ENCODE measurements at places on chromosomes 3 and 15.
A peak's percentile ranks its signal among the peaks of the same experiment; 100 is the strongest.

GRCh38 chr3:56796202-56796601 is 5.5 kb downstream of the ARHGEF3 start:
- peak; percentile 23 for DNase-seq

GRCh38 chr3:184373422-184373821 is 4.6 kb downstream of the THPO start:
- DNase-seq = no peak

DNA sequence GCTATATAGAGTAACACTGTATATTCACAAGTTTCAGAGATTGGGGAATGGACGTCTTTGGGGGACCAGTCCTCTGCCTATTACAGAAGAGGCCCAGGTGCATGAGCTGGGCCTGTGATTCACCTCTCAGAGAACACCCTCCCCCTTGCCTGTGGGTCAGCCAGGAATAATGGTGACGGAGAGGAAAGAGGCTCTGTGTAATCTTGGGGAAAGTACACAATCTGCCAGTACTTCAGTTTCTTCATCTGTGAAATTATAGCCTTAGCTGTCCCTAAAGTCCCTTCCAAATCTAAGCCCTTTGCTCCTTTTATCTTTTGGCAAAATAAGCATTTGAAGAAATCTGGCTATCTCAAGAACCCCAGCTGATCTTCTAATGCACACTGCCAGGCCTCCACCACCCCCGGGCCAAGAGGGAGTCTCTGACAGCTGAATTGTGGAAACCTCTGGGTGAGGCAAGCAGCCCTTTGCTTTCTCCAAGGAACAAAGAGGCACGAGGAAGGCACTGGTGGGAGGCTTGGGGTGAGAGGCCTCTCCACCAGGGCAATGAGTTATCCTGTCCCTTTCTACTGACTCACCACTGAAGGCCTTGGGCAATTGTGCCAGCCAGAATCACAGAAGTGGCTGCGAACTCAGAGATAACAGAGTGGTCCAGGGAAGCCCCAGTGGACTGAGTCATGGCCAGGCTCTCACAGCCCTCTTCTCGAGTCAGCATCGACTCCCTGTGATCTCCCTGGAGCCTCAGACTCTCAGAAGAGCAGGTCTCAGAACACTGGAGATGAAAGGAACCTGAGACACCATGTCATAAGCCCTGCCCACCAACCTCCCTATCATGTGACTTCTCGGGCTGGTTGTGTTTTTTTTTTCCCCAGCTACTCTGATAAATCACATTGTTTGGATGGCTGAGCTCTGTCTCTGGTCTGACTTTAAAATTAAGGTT is 31.8 kb downstream of the CCNL1 start:
- peak; percentile 27 for DNase-seq

GRCh38 chr3:126621171-126621570 is 33.8 kb downstream of the TXNRD3 start:
- no peak for DNase-seq

DNA sequence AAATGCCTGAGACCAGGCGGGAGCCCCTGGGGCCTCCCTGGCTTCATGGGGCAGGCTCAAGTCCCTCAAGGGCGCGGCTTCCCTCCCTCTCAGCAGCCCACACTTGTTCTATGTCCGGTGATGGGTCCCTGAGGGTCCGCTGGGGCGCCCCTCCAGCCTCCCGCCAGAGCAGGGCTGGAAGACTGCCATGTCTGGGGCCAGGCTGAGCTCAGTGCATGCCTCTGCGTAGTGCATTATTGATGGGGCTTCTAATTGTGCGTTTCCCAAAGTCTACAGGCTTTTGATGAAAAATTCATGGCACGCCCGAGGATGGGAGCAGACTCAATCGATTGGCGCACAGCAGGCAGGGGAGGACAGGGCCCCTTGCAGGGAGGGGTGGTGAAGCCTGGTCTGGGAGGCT is 51.3 kb downstream of the CYP11A1 start:
- no peak for DNase-seq

DNA sequence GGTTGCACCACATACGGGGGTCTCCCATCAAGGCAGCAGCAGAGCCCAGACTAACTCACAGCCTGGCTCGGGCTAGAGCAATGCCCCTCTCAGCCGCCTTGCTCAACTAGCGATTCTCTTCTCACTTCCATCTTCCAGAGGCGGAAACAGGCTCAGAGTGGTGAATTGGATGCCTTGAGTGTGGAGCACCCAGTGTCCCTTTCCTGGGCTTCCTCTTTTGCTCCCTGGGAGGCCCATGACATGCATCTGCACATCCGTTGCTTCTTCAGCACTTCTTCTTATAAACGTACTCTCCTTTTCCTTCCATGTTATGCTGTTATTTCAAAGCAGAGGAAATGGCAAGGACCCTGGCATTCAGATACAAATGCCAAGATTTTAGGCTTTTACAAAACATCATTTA is 2.1 kb upstream of the IQSEC1 start:
- no peak for DNase-seq

DNA sequence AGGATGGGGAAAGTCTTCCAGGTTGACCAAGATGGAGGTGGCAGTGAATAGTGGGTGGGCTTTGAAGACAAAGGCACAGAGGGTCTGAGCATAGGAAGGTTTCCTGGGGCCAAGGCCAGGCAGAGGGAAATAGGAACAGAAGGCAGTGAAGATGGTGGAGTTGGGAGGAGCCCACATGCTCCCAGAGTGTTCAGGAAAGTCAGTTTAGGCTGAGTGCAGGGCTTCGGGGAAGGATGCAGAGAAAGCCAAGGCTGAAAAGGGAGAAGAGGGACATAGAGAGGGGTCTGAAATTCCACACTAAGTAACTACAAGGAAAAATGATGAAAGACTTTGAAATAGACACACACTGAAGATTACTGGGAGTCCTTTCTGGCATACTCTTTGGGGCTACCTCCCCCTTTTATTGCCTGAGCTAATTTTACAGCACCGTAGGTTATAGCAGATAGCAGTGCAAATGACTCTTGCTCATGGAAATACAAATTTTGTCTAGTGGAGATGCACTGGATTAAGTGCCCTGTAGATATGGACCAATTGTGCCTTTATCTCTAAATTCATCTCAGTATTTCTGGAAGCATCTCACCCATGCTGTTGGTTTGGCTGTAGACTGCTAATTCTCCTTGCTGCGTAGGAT is 3.8 kb downstream of the CX3CR1 start:
- no peak for DNase-seq

- DNase-seq = no peak
Observed at GRCh38 chr3:141788149-141788548, 24.9 kb downstream of the GRK7 start.

DNA sequence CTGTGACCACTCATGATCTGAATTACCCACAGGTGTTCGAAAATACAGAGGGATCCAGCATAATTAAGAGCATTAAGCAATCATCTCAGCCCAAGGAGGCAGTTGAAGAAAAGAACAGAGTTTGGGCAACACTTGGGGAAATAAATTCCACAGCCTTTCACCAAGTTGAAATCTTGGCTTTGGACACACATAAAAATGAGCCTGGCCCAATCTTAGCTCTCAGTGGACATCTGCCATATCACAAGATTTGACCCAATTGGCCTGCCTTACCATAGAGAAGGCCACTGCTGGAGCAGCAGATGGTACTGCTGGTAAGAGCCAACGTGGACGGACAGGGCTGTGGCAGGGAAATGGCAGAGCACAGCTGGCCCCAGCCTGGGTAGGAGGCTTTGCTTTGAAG is 13.0 kb downstream of the FOXP1 start:
- no peak for DNase-seq

- no peak for DNase-seq
Observed at GRCh38 chr3:80734920-80735319, 967.1 kb upstream of the ROBO1 start.

GRCh38 chr3:170621256-170621655 is 35.4 kb upstream of the SLC7A14 start:
- no peak for DNase-seq

DNA sequence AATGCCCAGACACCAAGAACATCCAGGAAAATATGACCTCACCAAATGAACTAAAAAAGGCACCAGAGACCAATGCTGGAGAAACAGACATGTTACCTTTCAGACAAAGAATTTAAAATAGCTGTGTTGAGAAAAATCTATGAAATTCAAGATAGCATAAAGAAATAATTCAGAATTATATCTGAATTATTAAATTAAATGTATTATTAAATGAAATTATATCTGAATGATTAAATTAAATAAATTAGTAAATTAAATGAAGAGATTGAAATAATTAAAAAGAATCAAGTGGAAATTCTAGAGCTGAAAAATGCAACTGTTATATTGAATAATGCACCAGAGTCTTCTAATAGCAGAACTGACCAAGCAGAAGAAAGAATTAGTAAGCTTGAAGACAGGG is 279.2 kb upstream of the SATB1 start:
- DNase-seq = no peak

DNA sequence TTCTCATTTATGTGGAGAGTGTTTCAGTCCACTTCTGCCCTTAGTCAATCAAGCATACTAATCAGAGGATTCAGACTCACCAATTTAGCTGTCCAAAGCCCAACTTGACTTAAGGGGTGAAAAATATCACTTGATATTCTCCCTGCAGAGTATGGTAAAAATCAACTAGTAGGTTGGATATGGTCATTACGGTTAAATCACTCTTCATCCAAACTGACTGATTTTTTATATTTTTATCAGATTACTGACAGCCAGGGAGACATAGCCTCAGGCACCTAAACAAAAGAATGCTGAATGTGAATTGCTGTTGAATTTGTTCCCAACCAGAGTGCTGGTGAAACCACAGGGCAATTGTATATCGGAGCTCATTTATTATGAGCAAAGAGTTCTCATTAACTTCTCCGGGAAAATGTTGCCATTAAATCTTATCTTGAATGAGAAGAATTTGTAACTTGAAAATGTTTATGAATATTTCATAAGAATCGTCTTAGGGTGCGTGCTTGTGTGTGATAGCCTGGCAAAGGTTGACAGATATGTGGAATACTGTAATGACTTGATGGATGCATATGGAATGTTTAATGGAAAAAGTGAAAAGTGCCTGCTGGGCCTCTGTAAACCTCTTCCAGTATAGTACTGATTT is 411.2 kb downstream of the NAALADL2 start:
- no peak for DNase-seq

DNA sequence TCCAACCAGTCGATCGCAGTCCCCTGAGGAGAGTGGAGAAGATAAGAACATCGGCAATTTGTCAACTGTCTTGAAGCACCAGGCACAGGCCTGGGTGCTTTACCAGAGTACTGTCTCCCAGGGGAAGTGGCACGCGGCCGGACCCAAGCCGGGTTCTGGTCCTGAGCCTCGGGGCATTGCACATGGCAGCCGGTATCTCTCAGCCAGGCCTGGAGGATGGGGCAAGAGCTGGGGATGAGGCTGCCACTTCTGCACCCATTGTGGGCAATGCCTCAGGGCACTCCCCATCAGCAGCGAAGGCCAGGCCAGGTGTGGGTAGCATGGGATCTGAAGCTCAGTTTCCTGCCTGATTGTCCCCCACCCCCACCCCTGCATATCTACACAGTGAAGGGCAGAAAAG is 77.5 kb downstream of the ADCY5 start:
- no peak for DNase-seq

GRCh38 chr3:154247806-154248415 is 76.4 kb downstream of the DHX36 start:
- DNase-seq = no peak

GRCh38 chr3:167437428-167438139 is 36.3 kb downstream of the SERPINI2 start:
- no peak for DNase-seq

GRCh38 chr3:46970391-46971091 is 6.0 kb downstream of the CCDC12 start:
- no peak for DNase-seq

DNA sequence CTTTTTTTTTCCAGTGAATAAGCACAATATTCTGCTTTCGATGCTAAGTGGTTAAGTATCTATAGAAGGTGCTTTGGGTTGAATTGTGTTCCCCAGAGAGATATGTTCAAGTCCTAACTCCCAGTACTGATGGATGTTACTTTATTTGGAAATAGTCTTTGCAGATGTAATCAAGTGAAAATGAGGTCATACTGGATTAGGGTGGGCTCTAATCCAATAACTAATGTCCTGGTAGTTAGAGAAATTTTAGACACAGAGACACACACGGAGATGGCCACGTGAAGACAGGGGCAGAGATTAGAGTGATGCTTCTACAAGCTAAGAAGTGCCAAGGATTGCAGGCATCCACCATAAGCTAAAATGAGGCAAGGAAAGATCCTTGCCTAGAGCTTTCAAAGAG is 662.3 kb downstream of the NAALADL2 start:
- DNase-seq = no peak

DNA sequence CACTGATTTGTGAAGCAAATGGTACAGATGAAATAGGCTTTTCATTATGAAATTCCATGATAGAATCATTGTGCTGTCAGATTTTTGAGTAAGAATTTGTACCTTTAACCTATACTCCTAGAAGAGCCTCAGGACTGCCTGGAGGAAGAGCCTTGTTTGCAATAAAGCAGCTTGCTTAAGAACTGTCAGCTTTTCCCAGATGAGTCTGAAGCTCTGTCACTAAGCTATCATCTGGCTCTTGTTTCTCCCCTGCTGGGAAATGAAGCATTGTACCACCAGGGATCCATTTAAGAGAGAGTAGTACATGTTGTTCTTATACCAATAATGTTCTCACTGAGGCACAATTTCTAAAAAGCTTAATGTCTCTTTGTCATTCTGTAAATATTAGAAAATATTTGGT is 85.1 kb upstream of the FLNB start:
- no peak for DNase-seq

Data from stimulated activated CD4-positive, alpha-beta T cell treated with anti-CD3 and anti-CD28 coated beads, Interleukin-4, amount 100 ng/mL, for 4 hours (primary cell).